Fibroblast of the conjunctiva (primary cell): ENCODE measurements at places on chromosomes 2 and 18.

- no peak for DNase-seq
Observed at GRCh38 chr2:162062559-162062958, 11.5 kb downstream of the DPP4 start.

- DNase-seq = no peak
Observed at GRCh38 chr2:110933420-110933819, 187.3 kb upstream of the BCL2L11 start.

DNA sequence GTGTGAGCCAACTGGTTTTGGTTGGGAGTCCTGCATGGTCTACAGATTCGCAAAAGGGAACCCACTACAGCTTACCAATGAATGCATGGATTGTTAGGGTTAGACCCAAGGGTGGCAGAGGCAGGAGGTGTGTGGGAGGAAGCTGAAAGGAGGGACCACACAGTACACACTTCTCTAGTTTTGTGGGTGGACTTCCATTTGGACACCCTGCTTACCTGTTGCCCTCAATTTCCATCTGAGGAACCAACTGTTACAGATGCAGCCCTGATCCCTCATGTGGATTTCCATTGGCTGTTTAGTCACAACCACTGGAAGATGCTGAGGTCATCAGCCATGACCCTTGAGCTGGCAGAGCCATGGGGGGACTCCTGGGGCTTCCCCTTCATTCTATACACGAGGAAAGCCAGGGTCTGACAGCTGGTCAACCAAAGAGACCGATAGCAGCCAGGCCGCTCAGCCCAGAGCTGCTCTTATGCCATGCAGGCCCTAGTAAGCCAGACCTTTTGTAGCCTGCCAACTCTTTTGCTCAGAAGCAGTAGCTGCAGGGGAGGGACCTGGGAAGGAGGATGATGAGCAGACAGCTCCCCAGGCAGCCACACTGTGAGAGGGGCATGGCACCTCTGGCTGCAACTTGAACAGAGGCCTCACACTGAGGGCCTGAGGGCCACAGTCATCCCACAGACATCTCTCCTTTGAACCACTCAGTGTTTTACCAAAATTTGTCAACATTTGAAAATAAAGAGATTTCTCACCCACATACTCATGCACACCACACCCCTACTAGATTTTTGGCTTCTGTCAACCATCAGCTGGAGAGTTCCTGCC, 162.1 kb downstream of the SETBP1 start:
- DNase-seq = no peak

DNA sequence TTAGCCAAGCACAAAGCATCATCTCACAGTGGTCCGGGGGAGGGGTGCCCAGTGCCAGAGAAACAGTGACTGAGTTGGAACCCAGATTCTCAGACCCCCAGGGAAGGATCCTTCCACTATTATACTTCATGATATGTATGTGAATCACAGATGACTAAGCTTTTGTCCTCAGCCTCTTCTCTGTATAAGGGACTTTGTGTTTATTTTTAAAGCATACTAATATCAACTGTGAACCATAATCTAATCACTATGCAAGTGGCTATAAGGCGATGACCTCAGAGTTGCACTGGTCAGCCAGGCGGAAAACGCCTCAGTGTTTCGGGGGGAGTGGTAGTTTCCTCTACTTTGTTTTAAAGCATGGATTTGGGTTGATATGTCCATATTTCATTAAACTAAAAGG, 160.4 kb upstream of the TMEM200C start:
- DNase-seq = no peak

DNA sequence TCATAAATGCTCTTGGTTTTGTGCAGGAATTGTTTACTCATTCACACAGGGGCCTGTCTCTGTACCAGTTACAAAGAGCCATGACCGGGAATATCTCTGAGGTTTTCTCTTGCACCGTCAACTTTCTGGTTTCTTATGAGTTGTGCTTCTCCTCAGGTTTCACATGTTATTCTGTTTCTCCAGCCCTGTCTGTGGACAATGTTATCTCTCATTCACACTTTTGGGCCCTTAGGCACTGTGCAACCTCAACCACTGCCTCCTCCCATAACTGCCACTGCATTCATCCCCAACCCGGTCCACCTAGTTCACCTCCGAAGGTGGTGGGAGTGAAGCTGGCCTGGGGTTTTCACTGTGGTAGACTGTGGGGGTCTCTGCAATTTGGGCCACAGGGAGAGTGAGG, 22.5 kb upstream of the NEDD4L start:
- no peak for DNase-seq

- no peak for DNase-seq
Observed at GRCh38 chr2:24050041-24050979, 769 bp downstream of the FKBP1B start.

GRCh38 chr2:74005786-74006185, 21.1 kb downstream of the TET3 start:
- DNase-seq = no peak

DNA sequence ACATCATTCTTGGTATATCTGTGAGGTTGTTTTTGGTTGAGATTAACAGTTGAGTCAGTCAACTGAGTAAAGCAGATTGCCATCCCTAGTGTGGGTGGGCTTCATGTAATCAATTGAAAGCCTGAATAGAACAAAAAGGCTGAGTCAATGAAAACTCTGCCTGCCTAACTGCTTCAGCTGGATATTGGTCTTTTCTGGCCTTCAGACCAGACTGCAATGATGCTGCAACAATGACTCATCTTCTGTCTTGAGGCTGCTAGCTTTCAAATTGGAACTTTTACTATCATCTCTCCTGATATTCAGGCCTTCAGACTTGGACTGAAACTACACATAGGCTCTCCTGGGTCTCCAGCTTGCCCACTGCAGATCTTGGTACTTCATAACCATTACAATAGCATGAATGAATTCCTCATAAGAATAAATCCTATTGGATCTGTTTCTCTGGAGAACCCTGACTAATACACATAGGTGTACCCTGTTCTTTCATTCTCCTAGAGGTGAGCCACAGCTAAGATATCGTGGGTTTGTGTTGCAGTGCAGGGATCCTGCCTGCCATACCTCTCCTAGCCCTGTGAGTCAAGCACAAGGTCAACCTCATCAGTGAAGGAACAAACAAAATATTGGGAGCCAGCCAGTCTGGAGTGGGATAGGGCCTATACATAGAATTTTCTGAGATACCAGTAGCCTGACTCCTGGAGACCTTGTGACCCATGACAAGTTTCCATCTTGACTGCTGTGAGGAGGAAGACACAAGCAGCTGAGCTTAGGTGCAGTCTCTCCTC, 473.8 kb downstream of the DCC start:
- DNase-seq = no peak

GRCh38 chr2:221716426-221717303, 144.6 kb upstream of the EPHA4 start:
- DNase-seq = no peak

DNA sequence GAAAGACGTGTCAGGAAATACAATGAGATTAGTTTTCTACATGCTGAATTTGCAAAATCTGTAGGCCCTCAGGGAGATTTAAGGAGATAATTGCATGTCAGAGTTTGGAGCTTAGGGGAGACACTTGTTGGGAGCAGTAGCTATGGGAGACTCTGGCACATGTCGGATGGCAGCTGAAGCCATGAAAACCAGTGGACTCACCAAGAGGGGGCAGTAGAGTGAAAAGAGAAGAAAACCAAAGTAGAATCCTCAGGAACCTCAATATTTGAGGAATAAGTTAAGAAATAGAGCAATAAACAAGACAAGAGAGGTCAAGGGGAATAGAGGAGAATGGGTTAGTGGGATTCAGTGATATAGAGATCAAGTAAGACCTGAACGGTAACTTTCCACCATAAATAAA, 24.8 kb downstream of the RUFY4 start:
- DNase-seq = no peak

- DNase-seq = no peak
Observed at GRCh38 chr18:24630346-24630880, 170.0 kb downstream of the HRH4 start.

GRCh38 chr2:38723173-38723572, 28.0 kb downstream of the SRSF7 start:
- DNase-seq = no peak

DNA sequence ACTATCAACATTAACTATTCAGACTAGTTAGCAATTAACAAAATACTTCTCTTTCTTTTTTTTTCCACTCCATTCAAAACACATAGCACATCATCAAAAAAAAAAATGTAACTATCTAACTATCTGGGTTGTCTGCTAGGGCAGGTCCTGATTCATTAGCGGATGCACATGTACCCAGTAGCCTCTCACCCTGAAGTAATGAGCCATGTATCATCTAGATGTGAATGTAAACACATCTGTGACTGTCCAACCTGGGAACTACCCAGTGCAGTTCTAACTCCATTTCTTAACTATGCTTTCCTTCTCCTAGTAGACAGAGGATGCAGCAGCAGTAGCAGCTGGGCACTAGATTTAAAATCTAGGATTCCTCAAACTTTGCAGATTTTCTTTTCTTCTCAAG, 183.1 kb upstream of the PIK3C3 start:
- DNase-seq = no peak

DNA sequence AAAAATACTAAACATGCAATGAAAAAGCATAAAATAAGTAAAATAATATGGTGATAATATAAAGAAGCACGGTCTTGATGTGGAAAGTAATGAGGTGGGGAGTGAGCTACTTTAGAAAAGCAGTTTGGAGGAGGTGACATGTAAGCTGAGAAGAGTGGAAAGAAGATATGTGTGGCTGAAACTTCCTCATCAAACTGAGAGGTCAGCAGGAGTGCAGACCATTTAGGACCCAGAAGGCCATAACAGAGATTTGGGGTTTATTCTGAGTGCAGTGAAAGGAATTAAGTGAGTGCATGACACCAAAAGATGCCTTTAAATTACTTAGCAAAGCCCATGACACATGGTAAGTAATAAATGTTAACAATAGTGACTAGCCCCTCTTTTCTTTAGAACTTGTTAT, 24.4 kb upstream of the TMEM182 start:
- DNase-seq = no peak
